ENCODE measurements at places on chromosomes 4 and X. TPM values are rescaled to one million over a fixed set of nuclear protein-coding genes. Genes with fewer than 3 reads are reported as not detected.

Gene NPY1R
- not detected for total RNA-seq

Gene TMEM271
- not detected for total RNA-seq

Gene SYP
- total RNA-seq, result 16.6 TPM

Gene RPA4
- total RNA-seq, result 0.37 TPM

Gene NOX1
- total RNA-seq, result not detected

Data from activated T-helper 17 cell treated with anti-CD3 and anti-CD28 coated beads, Interleukin-2, amount 50 U/mL, for 72 hours (primary cell).